ENCODE measurements at places on chromosomes 12 and 14.
A peak's percentile ranks its signal among the peaks of the same experiment; 100 is the strongest.

GRCh38 chr14:97283005-97283403 lies 485.8 kb downstream of the VRK1 start:
- no peak for DNase-seq

DNA sequence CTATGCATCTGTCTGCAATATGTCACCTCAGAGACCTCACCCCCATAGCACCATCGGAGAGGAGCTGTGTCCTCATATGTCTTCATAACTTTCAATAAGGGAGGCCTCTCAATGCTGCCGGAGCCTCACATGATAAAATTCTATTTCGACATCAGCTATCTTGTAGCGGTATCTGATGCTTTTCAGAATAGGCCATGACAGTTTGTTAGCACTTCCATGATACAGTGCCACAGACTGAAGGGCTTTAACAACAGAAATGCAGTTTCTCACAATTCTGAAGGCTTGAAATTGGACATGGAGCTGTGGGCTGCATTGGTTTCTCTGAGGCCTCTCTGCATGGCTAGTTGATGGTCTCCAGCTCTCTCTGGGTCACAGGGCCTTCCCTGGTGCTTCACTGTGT lies 125.0 kb upstream of the PZP start:
- DNase-seq: no peak

DNA sequence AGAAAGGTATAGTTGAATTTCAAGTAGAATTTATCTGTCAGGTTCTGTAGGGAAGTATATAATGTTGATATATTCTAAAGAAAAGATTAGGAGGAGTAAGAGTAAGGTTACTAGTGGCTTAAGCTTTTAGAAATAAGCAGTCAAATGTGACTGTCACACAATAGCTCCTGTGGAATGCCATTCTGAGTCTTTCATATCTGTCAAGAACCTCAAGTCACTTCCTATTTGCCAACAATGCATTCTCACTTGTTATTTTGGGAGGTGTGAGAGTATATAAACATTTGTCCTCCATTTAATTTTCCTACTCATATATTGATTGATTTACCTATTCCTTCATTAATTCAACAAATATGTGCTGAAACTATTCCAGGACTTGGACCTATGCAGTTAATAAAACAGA lies 11.7 kb downstream of the CLEC9A start:
- DNase-seq: no peak

- DNase-seq: no peak
Observed at GRCh38 chr14:25484235-25484634, 434.3 kb upstream of the STXBP6 start.

DNA sequence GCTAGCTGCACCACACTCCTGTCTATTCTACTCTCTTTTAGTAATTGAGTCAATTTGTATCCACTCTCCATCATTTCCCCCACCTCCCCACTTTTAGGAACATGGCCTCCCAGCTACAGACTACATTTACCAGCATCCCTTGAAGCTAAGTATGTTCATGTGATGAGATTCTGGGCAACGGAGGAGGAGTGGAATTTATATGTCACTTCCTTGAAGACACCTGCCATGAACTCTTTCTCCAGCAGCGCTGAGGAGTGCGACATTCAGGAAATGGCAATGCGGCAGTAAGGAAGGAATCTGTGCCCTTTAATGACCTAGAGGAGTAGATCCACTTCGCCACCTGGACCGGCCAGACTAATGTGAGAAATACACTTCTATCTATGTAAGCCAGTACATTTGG lies 243.7 kb upstream of the DIO2 start:
- DNase-seq: no peak

GRCh38 chr12:104672501-104673265 lies 215.9 kb downstream of the CHST11 start:
- no peak for DNase-seq

- DNase-seq: no peak
Observed at GRCh38 chr12:129337413-129337812, 484.1 kb downstream of the GLT1D1 start.

- DNase-seq: no peak
Observed at GRCh38 chr14:38442208-38442607, 186.3 kb upstream of the CLEC14A start.

- peak; percentile 63 for DNase-seq
Observed at GRCh38 chr12:51270067-51270950, at the start of gene SMAGP. Gene SMAGP, minus strand, starts transcription at chr12:51270415. Its CDS starts 1,137 bp downstream, at chr12:51269278.

GRCh38 chr14:93944348-93945069 lies 17.4 kb downstream of the FAM181A start:
- peak; percentile 72 for DNase-seq

DNA sequence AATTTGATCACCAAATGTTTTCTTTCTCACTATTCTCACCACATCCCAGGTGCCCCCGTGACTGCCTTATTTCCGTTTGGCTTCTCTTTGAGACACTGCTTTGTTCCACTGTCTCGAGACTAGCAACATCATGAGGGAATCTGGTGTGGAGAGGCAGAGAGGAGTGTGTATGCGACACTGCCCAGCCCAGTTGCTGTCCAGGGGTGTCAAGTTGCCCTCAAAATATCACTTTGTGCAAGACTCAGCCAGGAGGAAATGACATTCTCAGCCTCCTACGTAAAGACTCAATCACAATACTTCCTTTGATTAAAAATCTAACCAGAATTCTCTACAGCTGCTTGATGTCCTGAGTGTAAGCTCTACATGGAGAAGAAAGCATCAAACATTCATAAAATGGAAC lies 48.2 kb upstream of the EEA1 start:
- DNase-seq: no peak

DNA sequence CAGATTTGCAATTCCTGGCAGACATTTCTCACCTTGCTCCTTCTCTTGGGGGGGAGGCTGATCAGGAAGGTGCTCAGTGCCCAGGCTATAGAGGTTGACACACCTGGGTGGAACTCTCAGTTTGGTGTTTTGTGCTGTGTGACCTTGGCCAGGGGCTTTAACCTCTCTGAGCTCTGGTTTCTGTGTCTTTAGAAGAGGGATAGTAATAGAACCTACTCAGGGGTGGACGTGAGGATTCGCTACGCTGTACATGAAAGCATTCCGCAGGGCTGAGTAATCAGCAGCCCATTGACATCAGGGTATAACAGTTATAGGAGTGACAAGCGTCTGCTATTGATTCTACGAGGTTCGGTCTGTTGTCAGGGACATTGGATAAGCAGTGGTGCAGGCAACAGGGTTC lies 98.1 kb downstream of the PHETA1 start:
- DNase-seq: no peak

DNA sequence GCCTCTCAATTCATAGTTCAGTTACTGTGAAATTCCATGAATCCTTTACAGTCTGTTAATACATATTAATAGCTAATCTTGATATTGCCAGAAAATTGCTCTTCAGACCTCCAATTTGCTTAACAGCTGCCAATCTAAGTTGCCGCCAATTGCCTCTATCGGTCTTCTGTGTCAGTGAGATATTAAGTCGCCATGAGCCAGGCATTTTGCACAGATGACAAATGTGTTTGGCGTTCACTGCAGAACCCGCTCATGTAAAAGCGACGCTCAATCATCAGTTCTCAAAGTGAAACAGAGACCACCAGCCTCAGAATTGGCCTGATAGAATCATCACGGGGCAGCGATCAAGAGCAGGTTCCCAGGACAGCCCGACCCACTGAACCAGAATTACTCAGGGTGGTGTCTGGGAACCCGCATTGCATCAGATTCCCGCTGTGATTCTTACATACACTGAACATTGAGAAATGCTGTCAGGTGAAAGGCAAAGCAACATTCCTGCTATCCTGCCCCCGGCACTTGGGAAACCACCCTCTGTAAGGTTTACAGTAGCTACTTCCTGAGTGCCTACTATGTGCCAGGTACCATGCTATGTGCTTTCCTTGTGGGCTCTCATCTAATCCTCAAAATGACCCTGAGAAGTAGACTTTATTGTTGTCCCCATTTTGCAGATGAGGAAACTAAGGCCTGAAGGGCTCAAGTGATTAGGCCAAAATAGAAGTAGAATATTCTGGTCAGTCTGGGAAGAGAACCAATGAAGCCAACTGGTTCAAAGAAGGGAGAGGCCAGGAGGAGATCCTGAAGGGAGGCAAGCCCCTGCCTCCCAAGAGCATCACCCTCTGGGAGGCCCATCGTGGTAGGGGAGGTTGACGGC lies 216.4 kb downstream of the SLC41A2 start:
- DNase-seq: no peak

GRCh38 chr14:28773861-28774691 lies 7.5 kb downstream of the FOXG1 start:
- no peak for DNase-seq

DNA sequence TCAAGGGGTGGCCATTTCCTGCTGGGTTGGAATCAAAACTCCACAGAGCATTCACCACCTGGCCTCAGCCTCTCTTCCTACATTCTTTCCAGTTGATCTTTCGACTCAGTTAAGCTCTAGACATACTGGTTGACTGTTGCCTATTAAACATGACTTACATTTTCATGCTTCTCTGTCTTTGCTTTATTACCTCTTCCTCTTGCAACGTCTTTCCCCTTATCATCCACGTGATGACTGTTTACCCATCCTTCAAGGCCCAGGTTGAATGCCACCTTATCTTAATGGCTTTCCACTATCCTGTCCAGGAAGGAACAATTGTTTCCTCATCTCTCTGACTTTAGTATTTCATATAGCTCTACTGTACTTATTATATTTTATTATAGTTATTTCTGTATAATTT lies 24.4 kb upstream of the CCDC175 start:
- no peak for DNase-seq

- no peak for DNase-seq
Observed at GRCh38 chr14:92914087-92914656, 8.8 kb upstream of the CHGA start.

DNA sequence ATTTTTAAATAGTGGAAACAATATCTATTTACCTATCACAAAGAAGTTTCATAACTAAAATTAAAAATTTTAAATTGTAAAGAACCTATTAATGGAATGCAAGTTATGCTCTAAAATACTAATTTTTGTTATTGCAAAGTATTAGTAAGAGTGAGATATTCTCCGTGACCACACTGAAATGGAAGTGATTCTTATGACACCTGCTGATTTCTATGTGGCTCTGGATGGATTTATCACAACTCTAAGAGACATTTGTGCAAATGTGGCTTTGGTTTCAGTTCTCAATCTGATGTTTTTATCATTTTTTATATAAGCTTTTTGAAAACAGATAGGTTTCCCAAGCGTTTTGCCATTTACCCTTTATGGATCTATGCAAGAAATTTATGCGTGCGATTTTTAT lies 497.8 kb downstream of the NAV3 start:
- no peak for DNase-seq

DNA sequence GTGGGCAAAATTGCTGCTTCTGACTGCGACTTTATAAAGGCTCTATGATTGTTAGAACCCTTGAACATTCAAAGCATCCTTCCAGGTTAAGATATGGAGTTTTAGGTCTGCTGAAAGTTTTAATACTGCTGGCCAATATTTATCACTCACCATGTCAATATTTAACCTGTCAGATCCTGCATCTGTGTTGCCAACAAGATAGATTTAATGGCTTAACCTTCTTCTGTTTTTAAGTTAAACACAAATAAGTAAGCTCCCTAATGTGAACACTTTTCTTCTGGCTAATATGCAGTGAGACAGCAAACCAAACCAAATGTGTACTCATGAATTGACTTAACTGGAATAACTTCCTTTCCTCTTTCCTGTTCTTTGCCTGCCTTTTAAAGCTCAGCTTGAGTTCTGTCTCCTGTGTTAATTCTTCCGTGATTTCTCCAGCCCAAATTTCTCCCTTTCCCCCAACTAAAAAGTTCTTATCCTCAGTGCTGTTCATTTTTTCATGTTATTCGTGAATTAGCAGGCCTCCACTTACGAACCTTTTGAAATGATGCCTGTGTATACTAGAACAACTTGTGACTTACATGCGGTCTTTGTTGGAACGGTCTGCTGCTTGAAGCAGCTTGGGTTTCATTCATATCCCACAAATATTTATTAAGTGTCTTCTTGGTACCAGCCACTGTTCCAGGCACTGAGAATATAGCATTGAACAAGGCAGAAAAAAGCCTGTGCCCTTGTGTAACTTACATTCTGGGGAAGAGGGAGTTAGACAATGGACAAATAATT lies 9.1 kb downstream of the FBXW8 start:
- DNase-seq: no peak

- DNase-seq: no peak
Observed at GRCh38 chr14:37443461-37443860, 151.6 kb downstream of the FOXA1 start.

DNA sequence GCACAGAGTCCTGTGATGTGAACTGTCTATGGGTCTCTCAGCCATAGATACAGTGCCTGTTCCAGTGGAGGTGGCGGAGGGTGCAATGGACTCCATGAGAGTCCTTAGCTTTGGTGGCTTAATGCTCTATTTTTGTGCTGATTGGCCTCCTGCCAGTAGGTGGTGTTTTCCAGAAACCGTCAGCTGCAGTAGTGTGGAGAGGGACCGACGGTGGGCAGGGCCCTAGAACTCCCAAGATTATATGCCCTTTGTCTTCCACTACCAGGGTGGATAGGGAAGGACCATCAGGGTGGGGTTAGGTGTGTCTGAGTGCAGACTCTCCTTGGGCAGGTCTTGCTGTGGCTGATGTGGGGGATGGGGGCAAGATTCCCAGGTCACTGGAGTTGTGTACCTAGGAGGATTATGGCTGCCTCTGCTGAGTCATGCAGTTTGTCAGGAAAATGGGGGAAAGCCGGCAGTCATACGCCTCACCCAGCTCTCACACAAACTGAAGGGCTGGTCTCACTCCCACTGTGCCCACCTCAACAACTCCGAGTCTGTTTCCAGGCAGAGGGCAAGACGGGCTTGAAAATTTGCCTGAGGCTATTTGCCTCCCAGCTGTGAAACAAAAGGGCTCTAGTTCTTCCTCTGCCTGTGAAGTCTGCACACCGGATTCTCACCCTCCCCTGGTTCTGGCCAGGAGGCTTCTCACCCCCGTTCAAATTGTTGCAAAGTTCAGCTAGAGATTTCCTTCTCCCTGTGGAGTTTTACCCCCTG lies 24.9 kb upstream of the ZDHHC17 start:
- DNase-seq: no peak

GRCh38 chr12:124768452-124769162 lies 95.1 kb downstream of the SCARB1 start:
- no peak for DNase-seq

- DNase-seq: no peak
Observed at GRCh38 chr12:122199484-122200355, 3.8 kb upstream of the B3GNT4 start.

DNA sequence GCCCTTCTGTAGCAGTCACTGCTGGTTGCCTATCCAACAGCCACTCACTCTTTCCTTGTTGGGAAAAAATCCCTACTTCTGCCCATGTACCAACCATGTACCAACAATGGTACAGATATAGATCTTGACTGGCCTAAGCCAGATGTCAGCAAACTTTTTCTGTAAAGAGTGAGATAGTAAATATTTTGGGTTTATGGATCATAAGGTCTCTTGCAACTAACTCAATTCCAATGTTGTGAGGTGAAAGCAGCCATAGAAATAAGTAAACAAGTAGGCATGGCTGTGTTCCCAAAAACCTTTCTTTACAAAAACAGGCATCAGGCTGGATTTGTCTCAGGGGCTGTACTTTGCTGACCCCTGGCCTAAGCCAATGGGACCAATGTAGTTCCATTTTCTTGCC lies 73.5 kb downstream of the ARMH4 start:
- no peak for DNase-seq
